Cardiac muscle cell (in vitro differentiated cells and primary cell): ENCODE measurements at places on chromosomes 4 and X. TPM values are rescaled to one million over a fixed set of nuclear protein-coding genes. Genes with fewer than 3 reads are reported as not detected.

DNA sequence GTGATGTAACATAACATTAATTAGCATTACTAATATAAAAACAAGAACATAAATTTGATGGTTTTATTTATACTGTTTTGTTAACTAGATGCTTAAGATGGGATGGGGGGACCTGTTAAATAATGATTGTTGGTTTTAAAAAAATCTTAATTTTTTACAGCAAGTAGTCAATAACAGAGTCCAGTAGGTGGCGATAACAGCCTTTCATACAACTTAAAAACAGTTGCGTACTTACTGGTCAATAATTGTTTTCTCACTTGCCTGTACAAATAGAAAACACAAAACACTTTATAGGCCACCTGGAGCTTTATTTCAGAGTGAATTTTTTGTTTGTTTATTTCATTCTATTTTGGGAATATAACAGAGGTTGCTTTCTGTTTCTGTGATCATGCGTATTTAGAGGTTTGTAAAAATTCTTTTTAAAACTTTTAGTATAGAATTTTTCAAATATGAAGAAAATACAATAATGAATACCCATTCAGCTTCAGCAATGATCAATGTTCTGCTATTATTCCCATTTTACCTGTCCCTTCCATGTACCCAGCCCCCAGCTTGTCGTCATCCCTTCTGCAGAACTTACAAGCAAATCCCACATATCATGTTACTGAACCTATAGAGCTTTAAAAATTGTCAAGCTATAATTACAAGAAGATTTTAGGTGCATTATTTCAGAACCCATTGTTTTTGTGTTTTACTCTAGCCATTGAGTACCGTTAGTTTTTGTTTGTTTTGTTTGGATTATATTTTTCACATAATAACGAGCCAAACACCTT lies 97.1 kb downstream of the MRPL1 start:
- DNase-seq: peak; percentile 78
- no peaks in the 10 kb centered on the region for H3K27me3 ChIP-seq
- no peaks in the 10 kb centered on the region for H3K4me1 ChIP-seq
- no peak overlapping the region for H3K4me3 ChIP-seq

DNA sequence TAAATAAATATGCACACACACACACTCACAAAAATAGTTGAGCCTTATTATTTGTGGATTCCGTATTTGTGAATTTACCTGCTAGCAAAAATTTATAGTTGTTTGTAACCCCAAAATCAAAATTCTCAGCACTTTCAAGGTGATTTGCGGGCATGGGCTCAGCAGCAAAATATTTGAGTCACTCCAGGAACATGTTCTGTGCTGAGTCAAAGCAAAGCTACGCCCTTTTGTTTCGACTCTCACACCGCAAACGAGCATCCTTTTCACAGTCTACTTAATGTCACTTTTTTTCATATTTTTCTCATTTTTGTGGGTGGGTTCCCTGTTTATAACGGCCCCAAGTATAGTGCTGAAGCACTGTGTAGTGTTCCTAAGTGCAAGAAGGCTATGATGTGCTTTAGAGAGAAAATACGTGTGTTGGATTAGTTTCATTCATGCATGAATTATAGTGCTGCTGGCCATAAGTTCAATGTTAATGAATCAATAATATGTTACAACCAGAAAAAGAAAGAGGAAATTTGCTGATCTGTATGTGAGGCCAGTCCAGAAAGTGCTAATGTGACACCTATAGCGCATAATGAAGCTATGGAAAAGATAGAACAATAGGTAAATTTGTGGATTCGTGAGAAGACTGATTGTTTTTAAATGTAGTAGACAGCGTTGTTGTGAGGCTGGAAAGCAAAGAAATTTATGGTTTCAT lies 723.2 kb upstream of the AGA start:
- DNase-seq: no peak
- H3K4me1 ChIP-seq: no peaks in the 10 kb centered on the region
- no peaks in the 10 kb centered on the region for H3K36me3 ChIP-seq
- H3K27me3 ChIP-seq: no peaks in the 10 kb centered on the region

DNA sequence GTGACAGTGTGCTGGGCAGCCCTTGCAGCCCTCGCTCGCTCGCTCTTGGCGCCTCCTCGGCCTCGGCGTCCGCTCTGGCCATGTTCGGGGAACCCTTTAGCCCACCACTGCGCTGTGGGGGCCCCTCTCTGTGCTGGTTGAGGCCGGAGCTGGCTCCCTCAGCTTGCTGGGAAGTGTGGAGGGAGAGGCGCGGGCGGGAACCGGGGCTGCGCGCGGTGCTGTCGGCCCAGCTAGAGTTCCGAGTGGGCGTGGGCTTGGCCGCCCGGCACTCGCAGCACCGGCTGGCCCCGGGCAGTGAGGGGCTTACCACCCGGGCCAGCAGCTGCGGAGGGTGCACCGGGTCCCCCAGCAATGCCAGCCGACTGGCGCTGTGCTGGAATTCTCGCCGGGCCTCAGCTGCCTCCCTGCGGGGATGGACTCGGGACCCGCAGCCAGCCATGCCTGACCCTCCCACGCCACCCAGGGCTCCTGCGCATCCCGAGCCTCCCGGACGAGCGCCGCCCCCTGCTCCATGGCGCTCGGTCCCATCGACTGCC lies 770.1 kb upstream of the GALNTL6 start:
- no peaks in the 10 kb centered on the region for H3K36me3 ChIP-seq
- no peaks in the 10 kb centered on the region for H3K4me1 ChIP-seq
- DNase-seq: no peak
- H3K27ac ChIP-seq: no peak overlapping the region
- no peaks in the 10 kb centered on the region for H3K27me3 ChIP-seq
- no peak overlapping the region for H3K4me3 ChIP-seq

Gene NIPAL1
- total RNA-seq: 3.6 and 8.5 TPM in 2 replicates

Gene ART3
- total RNA-seq: 2.0 and 3.2 TPM in 2 replicates
